ENCODE measurements at places on chromosomes 5 and 9. TPM values are rescaled to one million over a fixed set of nuclear protein-coding genes. Genes with fewer than 3 reads are reported as not detected.

PRELID2 gene
- 20.1 TPM for total RNA-seq

PHYKPL gene
- 34.7 TPM for total RNA-seq

MYMK gene
- total RNA-seq: not detected

STKLD1 gene
- 0.20 TPM for total RNA-seq

FBP2 gene
- not detected for total RNA-seq

SNCB gene
- not detected for total RNA-seq

CCDC183 gene
- total RNA-seq: 0.54 TPM

CAAP1 gene
- 11.5 TPM for total RNA-seq

DNA sequence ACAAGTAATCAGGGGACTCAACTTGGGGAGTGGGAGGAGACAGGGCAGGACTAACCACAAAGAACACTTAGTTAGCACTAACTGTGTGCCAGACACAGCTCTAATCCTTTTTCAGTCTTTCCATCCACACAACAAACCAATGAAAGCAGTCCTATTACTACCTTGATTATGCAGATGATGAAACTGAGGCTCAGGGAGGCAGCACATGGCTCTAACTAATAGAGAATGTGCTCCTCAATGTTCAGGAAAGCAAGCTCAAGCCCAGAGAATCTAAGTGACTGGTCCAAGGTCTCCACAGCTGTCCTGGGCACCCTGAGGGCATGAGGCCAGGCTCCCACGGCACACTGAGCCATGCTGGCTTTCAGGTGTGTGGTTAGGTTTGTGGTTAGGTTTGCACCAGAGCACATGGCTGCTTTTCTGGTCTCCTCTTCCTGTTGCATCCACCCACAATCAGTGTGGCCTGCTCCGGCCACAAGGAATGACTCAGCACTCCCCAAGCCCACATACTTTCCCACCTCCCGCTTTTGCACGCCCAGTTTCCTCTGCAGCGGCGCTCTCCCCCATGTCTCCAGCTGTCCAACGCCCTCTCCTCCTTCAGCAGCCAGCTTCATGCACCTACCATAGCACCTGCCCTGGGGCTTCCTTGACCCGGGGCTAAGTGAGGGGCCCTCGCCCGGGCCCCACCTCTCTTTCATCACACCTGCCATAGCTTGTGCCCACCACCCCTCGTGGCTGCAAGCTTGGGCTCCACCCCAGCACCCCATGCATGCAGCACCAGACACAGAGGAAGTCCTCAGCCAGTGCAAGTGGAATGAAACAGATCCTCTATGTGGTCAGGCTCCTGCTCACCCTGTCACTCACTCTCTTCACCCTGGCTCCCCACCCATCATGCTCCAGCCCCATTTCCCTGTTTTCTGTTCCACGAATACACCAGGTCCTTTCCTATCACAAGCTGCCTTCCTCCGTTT, 133.1 kb downstream of the GABBR2 start:
- no peaks in the 10 kb centered on the region for H3K36me3 ChIP-seq
- peaks cover 21% of the 10 kb centered on the region for H3K4me1 ChIP-seq

DNA sequence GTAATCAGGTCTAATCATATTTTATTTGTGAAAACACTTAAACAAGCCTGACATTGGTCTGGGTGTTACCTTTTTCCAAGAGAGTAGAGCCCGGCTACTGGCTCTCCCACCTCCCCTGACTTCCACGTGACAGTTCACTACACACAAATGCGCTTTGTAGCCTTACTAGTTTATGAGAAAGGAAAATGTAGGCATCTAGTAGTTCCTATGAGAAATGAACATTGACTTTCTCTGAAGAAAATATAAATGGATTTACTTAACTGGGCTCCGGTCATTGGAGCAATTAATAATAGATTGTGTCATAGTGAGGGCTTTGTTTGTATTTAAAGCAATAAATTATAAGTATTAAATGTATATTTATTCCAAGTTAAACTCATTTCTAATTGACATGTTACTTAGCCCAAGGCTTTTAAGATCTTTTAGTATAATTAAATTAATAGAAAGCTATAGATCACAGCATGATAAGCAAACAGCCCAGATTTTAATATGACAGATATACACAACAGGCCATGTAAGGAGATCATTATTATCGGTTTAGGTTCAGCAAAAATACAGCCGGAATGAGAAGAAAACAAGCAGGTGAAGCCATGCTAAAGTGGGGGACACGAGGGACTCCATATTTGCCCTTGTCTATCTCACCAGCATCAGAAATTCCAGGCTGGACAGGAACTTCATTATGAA, 756.5 kb upstream of the ADAMTS16 start:
- H3K36me3 ChIP-seq: no peaks in the 10 kb centered on the region
- no peaks in the 10 kb centered on the region for H3K4me1 ChIP-seq
- no peak for DNase-seq

DNA sequence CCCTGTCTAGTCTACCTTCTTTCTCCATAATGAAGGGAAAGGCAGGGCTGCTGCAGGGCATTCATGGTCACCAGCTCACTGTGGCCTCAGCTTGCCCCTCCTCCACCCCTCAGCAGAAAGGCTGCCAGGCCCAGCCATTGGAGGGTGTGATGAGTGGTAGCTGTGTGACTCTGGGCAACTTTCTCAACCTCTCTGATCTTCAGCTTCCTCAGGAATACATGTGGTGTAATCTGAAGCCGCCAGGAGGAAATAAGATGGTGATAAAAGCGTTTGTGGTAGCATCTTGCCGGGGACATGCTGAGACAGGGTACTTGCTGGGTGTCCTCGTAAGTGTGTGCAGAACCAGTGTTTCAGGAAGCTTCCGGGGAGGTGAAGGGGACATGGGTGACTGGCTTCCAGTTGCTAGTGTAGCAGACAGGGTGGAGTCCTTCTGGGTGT, 9.8 kb downstream of the CXCL14 start:
- H3K27me3 ChIP-seq: peaks cover 9% of the 10 kb centered on the region
- no peak overlapping the region for H3K4me3 ChIP-seq
- H3K4me1 ChIP-seq: peaks cover 7% of the 10 kb centered on the region
- no peaks in the 10 kb centered on the region for H3K36me3 ChIP-seq

DNA sequence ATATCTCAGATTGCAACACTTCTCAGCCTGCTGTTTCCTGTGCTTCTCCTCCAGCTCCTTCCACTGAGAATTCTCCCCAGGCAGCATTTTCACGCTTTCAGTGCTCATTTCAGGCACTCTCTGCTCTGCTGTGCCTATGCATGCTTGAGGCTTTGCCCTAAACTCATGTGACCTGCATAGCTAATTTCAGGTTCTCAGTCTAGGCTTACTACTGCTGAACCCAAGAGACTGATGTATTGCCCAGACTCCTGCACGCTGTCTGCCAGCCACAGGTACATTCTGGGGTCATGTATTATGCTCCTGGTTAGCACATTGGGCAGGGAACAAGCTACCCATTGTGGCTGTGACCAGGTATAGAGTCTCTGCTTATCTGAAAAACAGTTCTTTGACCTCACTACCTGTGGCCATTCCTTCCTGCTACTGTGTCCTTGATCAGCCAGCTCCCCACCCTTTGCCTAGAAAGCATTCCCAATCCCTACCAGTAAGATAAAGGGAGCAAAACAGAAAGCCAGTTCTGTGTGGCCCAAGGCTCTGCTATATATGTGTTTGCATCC, 34.7 kb downstream of the PIP5K1B start:
- H3K36me3 ChIP-seq: no peaks in the 10 kb centered on the region
- no peak overlapping the region for H3K27ac ChIP-seq
- DNase-seq: no peak

- no peak overlapping the region for H3K4me3 ChIP-seq
- H3K36me3 ChIP-seq: no peaks in the 10 kb centered on the region
- H3K4me1 ChIP-seq: no peaks in the 10 kb centered on the region
- DNase-seq: no peak
- H3K27ac ChIP-seq: no peak overlapping the region
Observed at GRCh38 chr5:97489010-97489840, 306.2 kb upstream of the RIOK2 start.

GRCh38 chr5:74275171-74275992, 365.1 kb downstream of the ENC1 start:
- no peaks in the 10 kb centered on the region for H3K4me1 ChIP-seq
- H3K36me3 ChIP-seq: no peaks in the 10 kb centered on the region
- H3K27me3 ChIP-seq: no peaks in the 10 kb centered on the region
- DNase-seq: no peak

DNA sequence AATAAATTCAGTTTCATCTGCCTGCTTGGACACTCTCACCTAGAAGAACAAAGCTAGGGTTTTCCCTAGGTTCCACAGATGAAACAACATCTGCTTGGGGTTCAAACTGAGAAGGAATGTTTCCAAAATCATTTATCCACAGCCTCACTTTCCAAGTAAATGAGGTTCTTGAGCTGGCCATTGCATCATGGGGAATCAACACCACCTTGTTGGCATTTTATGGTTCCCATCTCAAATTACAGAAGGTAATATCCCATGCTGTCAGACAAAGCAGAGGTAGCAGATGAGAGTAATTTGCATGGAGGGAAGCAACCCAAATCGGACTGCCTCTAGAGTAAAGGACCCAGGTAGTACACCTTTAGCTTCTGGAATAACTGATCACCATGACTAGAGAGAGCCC, 10.5 kb upstream of the NR4A3 start:
- no peaks in the 10 kb centered on the region for H3K27me3 ChIP-seq
- no peak overlapping the region for H3K4me3 ChIP-seq
- H3K27ac ChIP-seq: no peak overlapping the region
- H3K36me3 ChIP-seq: no peaks in the 10 kb centered on the region

DNA sequence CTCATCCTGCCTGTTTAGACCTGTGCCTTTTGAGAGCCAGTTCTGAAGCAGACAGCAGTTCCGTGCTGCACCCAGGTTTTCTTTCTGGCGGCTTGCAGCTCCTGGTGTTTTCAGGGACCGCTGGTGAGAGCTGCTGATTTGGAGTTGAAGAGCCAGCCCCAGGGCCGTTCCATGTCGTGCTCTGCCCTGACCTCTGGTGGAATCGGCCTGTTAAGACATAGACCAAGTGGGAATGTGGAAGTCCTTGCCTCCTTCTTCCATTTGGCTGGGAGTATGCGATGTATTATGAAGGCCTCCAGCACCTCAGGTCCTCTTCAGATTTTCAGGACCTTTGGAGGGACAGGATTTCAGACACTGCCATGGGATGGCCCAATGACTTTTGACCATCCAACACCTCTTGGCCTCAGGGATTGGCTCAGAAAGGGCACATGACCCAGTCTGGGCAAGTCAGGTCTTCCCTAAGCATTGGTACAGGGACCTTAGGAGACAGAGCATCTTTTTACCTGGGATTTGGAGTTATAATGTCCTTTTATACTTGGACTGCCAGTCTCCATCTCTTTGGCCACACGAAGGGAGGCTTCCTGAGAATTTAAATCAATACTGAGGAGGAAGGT, 136.1 kb upstream of the CLINT1 start:
- H3K27me3 ChIP-seq: peaks cover 8% of the 10 kb centered on the region
- no peaks in the 10 kb centered on the region for H3K36me3 ChIP-seq
- no peaks in the 10 kb centered on the region for H3K4me1 ChIP-seq
- no peak overlapping the region for H3K27ac ChIP-seq
